ENCODE measurements at places on chromosomes 2 and 18. TPM values are rescaled to one million over a fixed set of nuclear protein-coding genes. Genes with fewer than 3 reads are reported as not detected.

- no peak overlapping the region for H3K27ac ChIP-seq
- no peaks in the 10 kb centered on the region for H3K36me3 ChIP-seq
- peaks cover 4% of the 10 kb centered on the region for H3K4me1 ChIP-seq
- peak; percentile 26 for DNase-seq
Observed at GRCh38 chr2:8357738-8358518, 323.9 kb upstream of the ID2 start.

DNA sequence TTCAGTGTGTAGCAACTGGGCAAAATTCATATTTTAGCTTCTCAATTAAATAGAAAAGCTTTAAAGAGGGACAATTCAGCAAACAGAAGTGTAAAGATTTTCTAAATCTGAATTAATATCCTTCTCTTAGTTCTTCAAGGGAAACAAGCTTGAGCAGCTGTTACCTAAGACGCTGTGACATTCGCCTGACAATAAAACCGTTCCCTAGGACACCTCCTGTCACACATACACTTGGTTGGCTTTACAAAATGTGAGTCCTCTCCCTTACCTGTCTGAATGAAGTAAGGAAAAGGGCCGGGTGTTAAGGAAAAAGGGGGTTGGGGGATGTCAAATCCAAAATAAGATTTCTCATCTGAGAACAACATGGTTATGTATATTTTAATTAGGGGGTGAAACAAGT, 2.1 kb downstream of the SERTAD2 start:
- H3K27ac ChIP-seq: peak overlapping the region; percentile 100
- no peaks in the 10 kb centered on the region for H3K36me3 ChIP-seq
- no peak for DNase-seq

DNA sequence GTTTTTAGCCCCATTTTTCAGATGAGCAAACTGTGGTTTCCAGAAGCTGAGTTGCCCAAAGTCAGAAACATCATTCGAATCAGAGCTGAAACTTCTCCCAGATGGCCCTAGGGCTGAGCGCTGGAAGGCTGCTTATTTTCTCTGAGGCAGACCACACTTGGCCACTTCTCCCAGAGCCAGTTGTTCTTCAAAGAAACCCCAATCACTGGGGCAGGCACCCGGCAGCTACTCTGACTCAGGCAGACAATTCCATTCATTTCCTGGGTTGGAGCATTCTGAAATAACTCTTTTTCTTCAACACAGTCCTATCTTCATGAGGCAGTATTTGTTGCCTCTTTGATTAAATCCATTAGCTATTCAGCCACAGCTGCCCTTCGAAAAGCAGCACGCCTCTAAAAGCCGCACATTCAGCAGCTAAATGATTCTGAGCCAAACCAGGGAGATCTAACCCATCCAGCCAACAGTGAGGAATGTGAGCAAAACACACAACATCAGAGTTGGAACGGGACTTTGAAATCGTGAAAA, 40.9 kb downstream of the LRATD1 start:
- peak; percentile 16 for DNase-seq
- no peaks in the 10 kb centered on the region for H3K36me3 ChIP-seq
- H3K27ac ChIP-seq: no peak overlapping the region
- H3K4me3 ChIP-seq: no peak overlapping the region

DNA sequence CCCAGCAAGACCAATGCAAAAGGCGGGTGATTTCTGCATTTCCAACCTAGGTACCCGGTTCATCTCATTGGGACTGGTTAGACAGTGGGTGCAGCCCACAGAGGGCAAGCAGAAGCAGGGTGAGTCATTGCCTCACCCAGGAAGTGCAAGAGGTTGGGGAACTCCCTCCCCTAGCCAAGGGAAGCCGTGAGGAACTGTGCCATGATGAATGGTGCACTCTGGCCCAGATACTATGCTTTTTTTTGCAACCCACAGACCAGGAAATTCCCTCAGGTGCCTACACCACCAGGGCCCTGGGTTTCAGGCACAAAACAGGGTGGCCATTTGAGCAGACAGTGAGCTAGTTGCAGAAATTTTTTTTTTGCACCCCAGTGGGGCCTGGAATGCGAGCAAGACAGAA, 662.6 kb upstream of the ACVR2A start:
- DNase-seq: no peak
- H3K27me3 ChIP-seq: no peaks in the 10 kb centered on the region
- H3K4me1 ChIP-seq: no peaks in the 10 kb centered on the region

Gene HOXD11
- 2.2 TPM for polyA plus RNA-seq

Gene SERPINB13
- 0.16 TPM for polyA plus RNA-seq

DNA sequence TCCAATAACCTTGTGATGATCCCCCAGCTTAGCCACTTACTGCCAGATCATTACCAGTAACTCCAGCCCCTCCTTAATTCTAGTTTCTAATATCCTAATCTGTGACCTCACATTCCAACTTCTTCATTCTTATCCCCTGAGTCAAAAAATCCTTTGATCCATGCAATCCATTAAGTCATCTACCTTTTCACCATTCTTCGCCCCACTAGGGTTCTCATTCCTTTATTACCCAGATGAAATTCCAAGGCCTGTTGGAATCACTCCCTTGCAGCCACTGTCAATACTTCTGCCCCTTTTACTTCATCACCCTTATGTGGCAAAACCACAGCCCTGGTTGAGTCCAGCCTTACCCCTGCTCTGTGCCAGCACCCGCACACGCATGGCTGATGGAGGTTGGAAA, 20.3 kb upstream of the IL36G start:
- no peak overlapping the region for H3K4me3 ChIP-seq
- H3K36me3 ChIP-seq: no peaks in the 10 kb centered on the region
- no peak for DNase-seq
- H3K27me3 ChIP-seq: peaks cover 2% of the 10 kb centered on the region
- H3K27ac ChIP-seq: no peak overlapping the region
- no peaks in the 10 kb centered on the region for H3K4me1 ChIP-seq

Gene TTN
- 194 TPM for polyA plus RNA-seq

DNA sequence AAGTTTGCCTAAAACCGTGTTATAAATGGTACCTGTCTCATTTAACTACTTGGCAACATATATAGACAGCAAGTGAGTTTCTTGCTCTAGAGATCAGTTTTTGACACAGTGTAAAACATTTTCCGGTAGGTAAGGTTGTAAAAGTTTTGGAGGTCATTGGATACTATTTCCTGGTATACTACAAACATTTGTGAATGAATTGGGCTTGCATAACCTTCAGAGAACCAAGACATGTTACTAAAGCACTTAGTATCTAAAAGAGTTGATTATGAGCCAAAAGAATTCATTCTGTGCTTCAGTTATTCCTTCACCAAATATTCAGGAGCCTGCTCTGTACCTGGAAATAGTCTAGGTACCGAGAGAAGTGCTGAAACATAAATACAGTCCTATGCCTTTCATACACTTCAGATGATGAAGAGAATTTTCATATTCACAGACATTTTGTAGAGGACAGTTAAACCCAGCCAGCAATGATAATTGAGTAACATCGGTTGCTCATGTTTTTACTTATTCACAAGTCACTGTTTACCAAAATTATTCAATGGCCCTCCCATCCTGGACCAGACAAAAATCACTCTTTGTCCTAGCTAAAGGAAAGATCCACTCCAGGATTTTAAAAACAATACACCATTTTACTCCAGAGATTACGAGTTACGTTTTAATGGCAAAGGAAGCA, 319.4 kb upstream of the RBMS1 start:
- H3K27ac ChIP-seq: no peak overlapping the region
- no peaks in the 10 kb centered on the region for H3K27me3 ChIP-seq
- no peaks in the 10 kb centered on the region for H3K36me3 ChIP-seq
- H3K4me1 ChIP-seq: no peaks in the 10 kb centered on the region
- no peak overlapping the region for H3K4me3 ChIP-seq

Gene CPO
- polyA plus RNA-seq: 0.26 TPM

GRCh38 chr2:72036595-72036994, 111.1 kb downstream of the CYP26B1 start:
- peaks cover 2% of the 10 kb centered on the region for H3K27me3 ChIP-seq
- no peak for DNase-seq
- no peak overlapping the region for H3K4me3 ChIP-seq
- no peaks in the 10 kb centered on the region for H3K36me3 ChIP-seq
- no peaks in the 10 kb centered on the region for H3K4me1 ChIP-seq

Data from muscle of leg (tissue), 16 donors.